GM13977 (cell line): ENCODE measurements at places on chromosomes 3 and 15.
A peak's percentile ranks its signal among the peaks of the same experiment; 100 is the strongest.

DNA sequence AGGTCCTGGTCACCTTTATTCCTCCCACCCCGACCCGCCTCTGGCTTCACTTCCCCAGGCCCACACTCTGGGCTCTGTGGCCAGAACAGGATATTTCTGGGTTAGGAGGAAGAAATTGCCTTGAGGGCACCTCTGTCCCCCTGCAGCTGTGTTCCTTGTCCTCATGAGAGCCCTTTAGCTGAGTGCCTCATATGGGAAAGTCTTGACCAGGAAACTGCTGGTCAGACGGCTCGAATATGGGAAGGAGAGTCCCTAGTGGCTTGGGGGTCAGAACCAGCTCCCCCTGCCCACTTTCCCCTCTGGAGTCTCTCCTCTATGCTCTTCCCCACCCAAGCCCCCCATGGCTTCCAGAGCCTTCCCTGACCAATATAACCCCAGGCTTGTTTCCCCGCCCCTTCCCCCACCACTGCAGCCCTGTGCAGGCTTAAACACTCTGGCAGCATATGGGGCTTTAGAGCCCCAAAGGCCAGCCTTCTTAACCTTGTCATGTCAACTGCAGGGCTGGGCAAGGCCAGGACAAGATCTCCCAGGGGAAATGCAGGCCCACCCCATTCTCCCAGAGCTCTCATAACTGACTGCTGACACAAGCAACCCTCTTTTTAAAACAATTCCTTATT is 36.4 kb downstream of the SEC22C start:
- DNase-seq: no peak

- DNase-seq: peak; percentile 38
Observed at GRCh38 chr3:94249491-94250079, 186.7 kb downstream of the NSUN3 start.

- DNase-seq: peak; percentile 38
Observed at GRCh38 chr3:177357352-177358090, 160.2 kb upstream of the TBL1XR1 start.

- no peak for DNase-seq
Observed at GRCh38 chr3:126547721-126548120, 11.0 kb downstream of the C3orf22 start.

- DNase-seq: no peak
Observed at GRCh38 chr3:132593241-132593946, 3.7 kb upstream of the ACKR4 start.

DNA sequence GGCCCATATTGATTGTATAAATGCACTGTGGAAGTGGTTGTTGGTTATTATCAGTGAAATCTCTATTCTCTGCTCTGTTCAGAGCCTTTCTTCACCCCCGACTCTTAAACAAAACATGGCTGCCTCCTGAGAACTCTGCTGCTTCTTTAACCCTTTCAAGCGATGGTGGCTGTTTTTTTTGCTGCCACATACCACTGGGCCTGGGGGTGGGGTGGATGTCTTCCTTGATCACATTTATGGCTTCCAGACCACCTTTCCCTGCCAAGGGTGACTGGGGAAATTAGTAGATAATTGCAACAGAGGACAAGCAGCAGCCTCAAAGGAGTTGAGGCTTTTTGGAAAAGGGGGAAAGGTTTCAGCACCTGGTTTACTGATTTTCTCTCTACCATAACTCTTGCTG is 32.8 kb downstream of the YEATS2 start:
- no peak for DNase-seq

- no peak for DNase-seq
Observed at GRCh38 chr15:90266485-90266884, 1.0 kb downstream of the NGRN start.

DNA sequence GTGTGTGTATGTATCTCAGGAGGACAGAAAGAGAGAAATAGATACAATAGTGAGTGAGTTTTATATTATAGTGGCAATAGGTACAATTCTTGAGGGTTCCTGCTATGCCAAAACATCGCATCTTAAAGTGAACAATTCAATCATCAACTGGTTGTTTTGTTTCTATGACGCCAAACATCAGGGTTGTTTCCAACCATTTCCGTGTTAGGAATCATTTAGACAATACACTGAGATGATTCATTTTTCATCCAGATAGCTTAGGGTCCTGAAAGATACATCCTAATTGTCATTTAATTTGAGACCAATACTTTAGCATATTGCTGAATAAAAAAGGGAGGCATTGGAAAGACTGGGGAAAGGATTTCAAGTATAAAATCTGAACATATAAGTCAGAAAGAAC is 472.2 kb downstream of the MCTP2 start:
- no peak for DNase-seq

GRCh38 chr3:52798978-52799476 is 4.4 kb downstream of the ITIH3 start:
- DNase-seq: peak; percentile 75

GRCh38 chr3:38549486-38549885 is 53.3 kb downstream of the EXOG start:
- DNase-seq: no peak

DNA sequence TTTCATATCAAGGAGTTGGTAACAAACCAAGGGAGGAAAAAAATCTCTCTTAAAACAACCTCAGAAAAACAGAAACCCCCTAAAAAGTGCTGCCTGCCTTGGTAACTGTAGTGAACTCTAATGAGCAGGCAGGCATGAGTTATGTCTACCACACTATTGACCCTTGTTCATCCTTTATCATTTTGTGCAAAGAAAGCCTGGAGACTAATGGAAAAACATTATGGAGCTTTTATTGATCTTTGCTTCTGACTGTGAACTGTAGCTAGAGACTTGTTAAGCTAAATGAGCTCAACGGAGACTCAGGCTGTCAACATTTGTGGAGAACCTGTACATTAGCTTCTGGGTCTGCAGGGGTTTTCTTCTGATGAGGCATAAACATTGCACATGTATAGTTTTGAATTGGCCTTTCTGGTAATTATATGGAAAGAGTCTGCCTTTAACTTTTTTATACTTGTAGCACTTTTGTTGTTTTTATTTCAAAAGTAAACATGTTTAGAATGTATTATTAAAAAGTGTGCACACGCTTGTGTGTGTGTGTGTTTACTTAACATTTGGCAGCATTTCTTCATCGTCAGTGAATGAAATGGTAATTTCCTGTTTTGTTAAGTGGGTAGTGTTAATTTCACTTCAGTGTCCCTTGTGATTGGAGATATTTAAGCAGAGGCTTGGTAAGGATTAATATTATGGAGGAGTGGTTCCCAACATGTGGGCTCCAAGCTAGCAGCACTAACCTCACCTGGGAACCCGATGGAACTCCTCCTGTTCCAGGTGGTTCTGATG is 15.9 kb upstream of the SPTSSB start:
- DNase-seq: no peak

GRCh38 chr3:182808041-182808770 is 14.9 kb downstream of the ATP11B start:
- no peak for DNase-seq

DNA sequence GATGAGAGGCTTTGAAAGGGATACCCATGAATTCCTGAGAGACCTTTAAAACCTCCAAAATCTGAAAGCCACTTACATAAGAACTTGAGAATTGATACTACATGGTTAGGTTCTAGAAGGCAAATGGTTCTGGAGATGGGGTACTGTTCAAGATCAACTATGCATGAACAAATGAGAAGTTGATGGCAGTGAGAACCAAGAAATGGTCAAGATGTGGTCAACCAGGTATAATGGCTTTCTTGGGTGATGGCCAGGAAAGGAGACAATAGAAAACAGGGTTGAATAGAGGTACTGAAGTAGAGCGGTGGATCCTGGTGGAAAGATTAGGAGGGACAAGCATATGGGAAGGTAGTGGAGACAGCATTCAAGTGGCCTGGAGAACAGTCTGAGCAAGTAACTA is 200.4 kb downstream of the RBMS3 start:
- DNase-seq: no peak

GRCh38 chr3:28122227-28122626 is 119.2 kb upstream of the CMC1 start:
- DNase-seq: no peak

DNA sequence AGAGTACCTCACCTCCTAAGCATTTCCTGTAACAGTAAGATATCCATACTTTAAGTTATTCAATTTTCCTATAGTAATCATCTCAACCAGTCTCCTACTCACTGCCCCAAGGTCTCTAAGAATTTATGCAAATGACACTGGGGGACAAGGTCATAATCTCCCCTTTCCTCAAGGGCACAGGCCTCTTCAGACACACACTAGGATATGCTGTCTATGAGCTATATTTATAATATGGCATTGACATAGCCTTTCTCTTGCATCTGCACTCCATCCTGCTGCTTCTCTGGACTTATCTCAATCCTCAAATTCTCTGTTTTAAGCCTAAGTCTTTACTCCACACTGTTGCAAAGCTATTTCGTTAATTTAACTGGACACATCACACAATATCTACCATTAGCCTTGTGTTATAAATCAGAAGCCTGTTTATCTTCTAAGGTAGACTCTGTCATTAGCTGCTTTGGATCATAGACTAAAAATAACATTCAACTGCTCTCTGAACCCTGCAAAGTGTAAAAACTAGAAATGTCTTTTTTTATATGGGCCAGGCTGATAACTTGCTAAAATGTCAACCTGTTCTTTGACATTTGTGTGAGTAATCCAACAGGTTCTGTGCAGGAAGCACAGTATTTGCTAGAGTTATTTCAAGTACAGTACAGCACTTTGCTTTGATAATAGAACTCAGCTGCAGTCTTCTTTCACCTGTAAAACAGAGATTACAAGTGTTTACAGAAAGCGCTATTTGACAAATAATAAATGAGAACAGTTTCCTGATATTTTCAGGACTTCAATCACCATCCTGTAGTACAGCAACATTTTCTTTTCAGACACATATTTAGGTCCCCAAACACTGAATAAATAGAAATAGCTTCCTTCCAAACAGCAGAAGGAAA is 17.8 kb upstream of the SEC62 start:
- DNase-seq: no peak

DNA sequence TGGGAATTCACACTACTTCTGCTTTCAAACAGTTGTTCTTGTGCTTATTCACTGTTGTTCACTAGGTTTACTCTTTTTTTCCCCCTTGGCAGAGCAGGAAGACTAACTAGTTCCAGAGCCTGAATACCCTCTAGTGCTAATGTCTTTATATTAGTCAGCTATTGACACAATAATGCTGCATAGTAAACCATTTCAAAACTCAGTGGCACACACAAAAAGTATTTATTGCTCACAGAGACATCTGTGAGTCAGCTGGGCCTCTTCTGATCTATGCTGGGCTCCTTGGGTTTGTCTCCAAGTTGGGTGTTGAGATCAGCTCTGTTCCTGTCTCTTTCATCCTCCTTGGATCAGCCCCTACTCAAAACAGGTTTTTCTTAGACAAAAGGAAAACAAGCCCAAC is 51.1 kb downstream of the RSRC1 start:
- no peak for DNase-seq

- DNase-seq: no peak
Observed at GRCh38 chr3:57856675-57857074, 100.6 kb downstream of the SLMAP start.
